ENCODE measurements at places on chromosomes 2 and 18. TPM values are rescaled to one million over a fixed set of nuclear protein-coding genes. Genes with fewer than 3 reads are reported as not detected.

DNA sequence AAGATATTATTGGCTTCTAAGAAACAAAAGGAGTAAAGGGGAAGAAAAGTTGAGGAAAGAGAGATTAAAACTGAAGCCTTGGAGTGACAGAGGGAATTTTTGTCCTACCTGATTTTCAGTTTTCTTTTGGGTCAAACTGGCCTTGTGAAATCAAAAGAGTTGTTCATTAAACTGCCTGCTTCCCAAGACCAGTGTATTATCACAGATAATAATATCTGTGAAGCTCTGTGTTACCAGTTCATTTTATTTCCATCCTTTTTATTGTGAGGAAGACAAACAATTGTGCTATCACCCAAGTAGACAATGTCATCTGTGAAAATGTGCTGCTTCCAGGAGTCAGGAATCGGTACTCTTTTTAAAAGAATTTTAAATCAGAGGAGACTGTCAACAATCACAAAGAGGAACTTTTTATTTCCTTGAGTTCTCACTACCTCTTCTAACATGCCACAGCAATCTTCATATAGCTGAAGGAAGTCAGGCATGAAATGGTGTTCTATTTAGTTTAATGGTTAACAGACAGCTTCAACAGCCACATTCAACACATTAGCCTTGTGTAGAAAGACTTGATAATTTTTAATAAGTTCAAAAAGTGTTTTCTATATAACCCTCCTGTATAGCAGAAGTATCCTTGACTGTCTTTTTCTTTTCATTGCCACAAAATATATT, 554.8 kb downstream of the PIK3C3 start:
- DNase-seq, result no peak

- peak; percentile 61 for DNase-seq
Measured at GRCh38 chr18:21897811-21898210, 157.2 kb downstream of the MIB1 start.

DNA sequence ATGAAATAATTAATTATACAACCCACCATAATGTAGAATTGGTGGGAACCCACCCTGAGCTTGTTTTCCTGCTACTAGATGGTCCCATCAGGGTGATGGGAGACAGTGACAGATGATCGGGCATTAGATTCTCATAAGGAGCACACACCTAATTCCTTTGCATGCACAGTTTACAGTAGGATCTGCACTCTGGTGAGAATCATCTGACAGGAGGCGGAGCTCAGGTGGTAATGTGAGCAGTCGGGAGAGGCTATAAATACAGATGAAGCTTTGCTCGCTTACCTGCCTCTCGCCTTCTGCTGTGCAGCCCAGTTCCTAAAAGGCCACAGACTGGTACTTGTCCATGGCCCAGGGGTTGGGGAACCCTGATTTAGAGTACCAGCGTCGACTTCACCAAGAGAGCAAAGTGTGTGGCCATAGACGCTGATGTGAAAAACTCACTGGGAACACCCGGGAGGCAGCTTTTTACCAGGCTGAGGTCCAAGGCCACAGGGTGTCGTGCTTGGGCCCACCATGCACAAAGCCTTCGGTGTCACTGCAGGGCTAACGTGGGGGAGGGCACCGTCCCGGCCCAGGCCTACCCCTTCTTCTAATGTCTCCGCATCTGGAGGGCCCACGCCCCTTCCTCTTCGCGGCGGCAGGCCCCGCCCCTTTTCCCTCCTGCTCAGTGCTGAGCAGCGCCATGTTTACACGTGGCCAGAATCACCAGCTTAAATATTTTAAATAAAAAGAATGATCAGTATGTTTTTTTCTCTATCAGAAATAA, 296.8 kb upstream of the HDAC4 start:
- DNase-seq, result no peak

GRCh38 chr2:231810905-231811304, 24.7 kb downstream of the COPS7B start:
- peak; percentile 78 for DNase-seq

DNA sequence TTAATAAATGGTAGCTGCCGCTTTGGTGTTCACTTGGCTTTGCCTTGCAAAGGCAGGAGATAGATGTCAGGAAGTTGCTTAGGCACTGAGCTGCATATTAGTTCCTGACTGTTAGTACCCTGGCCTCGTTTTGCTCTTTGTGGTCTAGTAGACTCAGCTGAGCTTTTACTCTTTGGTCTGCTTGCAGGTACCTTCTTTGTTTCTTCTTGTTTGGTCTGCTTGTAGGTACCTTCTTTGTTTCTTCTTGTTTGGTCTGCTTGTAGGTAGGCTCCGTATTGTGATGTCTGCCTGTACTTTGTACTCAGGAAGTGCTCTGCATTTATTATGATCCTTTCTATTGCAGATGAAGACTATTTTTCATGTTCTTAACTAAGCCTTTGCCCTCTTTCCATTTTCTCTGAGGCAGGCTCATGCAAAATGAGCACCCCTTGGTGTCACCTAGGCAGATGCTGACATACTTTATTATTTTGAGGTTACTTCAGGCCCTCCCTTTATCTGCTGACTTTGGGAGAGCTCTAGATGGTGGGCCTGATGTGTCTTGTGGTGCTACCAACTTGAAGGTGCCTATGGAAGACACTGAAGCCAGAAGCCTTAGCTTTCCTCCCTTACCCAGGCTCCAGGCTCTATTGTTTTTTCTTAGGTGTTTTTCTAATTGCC, 6.0 kb downstream of the RPIA start:
- no peak for DNase-seq

The RFX8 gene
- total RNA-seq, result not detected

The NPHP1 gene
- 6.5 TPM for total RNA-seq

DNA sequence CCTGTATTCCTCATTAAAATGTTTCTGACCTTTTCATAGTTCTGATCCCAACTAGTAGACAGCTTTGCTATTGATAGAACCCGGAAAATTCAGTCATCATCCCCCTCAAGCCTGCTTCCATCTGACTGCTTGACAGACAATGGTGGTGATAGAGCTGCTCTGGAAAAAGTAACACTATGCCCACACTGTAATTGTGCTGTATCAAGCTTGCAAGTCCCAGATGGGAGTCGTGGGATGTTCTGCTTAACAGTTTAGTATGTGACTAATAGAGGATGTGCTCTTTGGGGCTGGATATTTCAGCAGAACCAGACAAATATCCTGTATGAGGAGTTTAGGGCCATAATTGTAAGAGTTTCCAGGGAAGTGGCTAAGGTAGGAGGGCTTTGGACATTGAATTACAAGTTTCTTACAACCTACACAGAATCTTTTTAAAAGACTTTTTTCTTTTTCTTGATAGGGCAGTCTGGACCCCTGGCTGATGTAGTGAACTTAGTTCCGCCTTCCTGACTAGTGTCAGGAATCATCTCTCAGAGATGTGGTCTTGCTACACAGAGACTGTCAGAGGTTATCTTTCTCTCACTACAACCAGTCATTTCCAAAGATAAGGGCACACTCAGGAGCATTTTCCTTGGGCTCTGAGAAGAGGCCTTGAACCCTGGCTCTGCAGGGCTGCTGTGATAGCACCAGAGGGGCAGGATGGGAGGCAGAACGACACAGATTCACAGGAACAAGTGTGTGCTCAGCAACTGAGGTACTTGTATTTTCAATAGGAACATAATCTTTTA, 158.0 kb upstream of the RBMS1 start:
- no peak for DNase-seq

GRCh38 chr2:222228054-222228453, 70.7 kb downstream of the PAX3 start:
- DNase-seq, result no peak

The HRH4 gene
- not detected for total RNA-seq

- DNase-seq, result no peak
Measured at GRCh38 chr2:231356466-231356844, 39.1 kb upstream of the B3GNT7 start.

GRCh38 chr2:240922982-240923537, 16.9 kb downstream of the CROCC2 start:
- DNase-seq, result no peak

DNA sequence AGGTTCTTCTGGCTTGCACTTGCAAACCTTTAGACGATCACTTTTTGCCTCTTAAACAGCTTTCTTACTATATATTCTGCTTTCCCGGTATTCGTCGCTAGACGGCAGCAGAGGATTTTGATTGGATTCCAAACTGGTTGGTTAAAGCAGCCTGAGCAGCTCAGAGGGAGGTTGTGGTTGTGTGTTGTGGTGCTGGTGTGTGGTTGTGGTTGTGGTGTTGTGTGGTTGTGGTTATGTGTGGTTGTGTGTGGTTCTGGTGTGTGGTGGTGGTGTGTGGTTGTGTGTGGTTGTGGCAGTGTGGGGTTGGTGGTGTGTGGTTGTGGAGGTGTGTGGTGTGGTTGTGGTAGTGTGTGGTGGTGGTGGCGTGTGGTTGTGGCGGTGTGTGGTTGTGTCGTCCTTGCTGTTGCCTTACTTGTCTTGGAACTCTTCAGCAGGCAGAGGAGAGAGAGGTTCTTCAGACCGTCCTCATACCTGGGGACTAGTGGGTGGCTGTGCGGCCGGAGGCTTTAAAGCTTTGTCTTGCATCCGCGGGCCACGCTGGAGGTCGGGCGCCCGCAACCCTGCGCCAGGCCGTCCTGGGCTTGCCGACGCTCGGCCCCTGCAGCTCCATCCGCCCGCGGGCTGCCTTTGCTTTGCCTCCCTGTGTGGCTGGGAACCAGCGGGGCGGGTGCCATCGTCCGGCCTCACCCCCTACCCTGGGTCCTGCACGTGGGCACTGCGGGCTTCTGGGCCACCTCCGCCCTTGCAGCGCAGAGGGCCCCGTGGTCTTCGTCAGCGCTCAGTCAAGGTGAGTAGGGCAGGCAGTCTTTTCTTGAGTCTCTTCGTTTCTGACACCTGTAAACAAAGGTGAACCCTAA, 190.8 kb downstream of the ARHGAP28 start:
- peak; percentile 68 for DNase-seq

DNA sequence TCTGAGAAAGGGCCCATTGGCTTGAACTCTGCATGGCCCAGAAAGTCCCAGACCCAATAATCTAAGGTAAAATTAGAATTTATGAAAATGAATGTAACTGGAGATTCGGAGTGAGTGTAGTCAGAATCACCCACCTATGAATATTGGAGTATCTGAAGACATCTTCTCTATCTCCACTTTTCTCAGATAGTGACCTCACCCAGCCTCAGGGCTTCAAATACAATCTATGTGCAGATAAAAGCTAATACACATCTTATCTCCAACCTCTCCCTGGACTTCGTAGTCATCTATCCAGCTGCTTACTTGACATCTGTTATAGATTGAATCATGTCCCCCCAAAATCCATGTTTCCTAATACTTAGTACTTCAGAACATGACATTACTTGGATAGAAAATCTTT, 263.2 kb downstream of the RAD51AP2 start:
- DNase-seq, result no peak

The GPBAR1 gene
- total RNA-seq, result 0.37 TPM

The IFIH1 gene
- 70.9 TPM for total RNA-seq

DNA sequence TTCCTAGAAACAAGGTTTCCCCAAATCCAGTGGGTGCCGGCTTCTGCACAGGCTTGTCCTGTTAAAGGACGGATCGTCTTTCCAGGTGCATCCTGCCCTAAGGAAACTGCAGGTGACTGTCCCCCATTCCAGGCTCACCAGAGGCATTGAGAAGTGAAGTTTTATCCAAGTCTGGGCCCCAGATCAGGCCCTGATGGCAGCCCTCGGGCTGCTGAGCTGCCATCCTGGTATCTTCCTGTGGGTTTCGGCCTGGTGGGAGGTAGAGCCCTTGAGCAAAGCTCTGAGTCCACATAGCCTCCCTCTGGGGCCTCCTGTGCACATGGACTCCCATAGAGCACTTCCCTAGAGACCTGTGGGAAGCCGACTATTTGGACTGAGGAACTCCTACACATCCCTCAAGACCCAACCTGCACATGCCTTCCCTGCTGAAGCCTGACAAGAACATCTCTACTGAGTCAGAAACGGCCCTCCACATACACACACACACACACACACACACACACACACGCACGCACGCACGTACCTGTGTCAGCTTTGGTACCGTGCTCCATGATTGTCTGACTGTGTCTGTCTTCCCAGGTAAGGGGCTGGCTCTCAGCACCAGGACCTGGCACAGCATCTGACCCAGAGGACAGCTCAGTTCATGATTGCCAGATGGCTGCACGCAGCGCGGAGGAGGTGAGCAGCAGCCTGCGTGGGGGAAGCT, 16.4 kb downstream of the TNS1 start:
- no peak for DNase-seq

- peak; percentile 56 for DNase-seq
Measured at GRCh38 chr2:198371921-198372543, 567.6 kb downstream of the PLCL1 start.

Data from M059J (cell line).